ENCODE measurements at places on chromosomes 12 and 14.

DNA sequence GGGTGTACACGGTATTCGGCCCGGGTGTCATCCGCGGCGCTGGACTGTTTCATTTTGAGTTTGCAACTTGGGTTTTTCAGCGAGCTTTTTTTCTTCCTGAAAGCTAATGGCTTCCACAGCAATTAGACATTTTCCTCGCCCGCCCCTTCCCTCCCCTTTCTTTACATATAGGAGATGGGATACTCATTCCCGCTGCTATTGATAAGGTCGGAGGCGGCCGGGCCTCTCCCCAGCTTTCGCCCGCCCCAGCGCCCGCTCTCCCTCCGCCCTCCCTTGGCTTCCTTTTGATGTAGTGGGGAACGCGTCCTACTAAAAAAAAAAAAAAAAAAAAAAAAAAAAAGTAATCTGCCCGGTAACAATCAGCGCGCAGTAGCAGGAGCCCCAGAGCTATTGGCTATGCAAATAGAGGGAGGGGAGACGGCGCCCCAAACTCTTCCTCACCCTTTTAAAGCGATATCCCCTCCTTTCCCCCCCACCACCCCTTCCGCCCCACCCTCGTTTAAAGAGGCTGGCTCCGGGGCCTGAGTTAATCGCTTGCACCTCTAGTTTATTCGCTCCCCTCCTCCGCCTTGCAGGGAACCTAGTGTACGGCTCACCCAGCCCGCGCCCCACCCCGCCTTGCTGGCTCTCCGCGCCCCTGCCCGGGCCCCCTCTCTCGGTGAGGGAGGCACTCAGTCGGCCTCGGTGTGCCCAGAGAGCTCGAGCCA, 1.7 kb upstream of the CCND2 start:
- peak; percentile 65 for DNase-seq

DNA sequence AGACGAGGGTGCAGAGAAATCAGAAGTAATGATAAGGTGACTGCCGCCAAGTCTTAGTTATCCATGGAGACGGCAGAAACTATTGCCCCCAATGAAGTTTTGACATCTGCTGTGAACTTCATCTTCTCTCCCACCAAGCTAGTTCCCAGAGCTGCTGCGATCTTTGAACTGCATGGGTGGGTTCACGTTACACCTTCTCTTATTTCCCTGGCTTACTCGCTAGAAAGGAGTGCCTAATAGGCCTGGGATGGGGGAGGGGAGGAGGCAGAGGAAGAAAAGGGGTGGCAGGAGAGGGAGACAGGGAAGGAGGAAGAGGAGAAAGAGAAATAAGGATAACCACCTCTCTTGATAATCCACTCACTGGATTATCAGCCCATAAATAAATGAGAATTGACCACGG, 157.1 kb downstream of the NTF3 start:
- no peak for DNase-seq

- DNase-seq: no peak
Measured at GRCh38 chr12:107593713-107594381, 91.8 kb upstream of the PWP1 start.

DNA sequence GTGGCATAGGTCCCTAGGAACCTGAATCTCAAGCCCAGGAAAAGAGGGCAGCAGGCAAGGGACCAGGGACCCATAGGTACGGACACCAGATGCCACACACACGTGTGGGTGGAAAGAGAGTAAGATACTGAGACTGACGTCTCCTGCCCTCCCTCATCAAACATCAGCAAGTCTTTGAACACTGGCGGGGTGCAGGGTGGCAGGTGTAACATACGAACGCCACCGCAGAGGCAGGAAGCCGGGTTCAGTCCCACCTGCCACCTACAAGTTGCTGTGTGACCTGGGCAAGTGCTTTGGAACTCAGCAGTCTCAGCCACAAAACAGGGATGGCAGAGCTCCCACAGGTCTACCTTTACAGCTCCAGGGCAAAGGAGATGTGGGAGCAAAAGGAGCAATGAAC, 11.1 kb downstream of the ACTN1 start:
- no peak for DNase-seq

DNA sequence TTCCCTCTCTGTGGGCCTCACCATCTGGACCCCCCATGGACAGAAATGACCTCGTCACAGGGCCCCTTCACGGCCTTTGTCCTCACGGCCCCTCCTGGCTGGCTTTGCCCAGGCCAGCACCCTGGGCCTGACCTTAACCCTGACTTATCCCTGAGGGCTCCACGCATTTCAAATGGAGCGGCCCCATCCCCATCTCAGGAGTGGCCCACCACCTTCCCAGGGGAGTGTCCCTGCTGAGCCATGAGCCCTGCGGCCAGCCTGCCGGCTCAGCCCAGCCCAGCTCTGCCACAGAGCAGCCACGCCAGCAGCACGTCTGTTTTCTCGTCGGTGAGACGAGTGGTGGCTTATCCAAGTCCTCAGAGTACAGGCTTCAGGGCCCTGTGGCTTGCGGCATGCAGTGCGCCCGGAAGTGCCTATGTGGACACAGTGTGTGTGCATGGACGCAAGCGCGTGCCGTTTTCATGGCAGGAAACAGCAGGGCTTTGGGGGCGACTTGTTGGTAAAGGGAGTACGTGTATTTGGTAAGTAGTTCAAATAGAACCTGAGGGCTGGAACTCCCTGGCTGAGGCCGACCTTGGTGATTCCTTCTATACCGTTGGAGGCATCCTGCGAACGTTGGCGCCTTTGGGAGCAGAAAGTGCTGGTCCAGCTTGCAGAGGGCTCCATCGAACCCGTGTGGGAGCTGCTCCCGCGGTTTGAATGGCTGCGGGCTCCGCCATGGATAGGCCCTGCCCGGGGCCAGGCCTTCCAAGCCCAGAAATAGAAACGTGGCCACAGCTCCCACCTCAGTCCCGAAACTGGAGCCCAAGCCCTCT, 52.1 kb downstream of the LRCOL1 start:
- no peak for DNase-seq

GRCh38 chr12:102992297-102992696, 34.8 kb downstream of the ASCL1 start:
- DNase-seq: no peak

DNA sequence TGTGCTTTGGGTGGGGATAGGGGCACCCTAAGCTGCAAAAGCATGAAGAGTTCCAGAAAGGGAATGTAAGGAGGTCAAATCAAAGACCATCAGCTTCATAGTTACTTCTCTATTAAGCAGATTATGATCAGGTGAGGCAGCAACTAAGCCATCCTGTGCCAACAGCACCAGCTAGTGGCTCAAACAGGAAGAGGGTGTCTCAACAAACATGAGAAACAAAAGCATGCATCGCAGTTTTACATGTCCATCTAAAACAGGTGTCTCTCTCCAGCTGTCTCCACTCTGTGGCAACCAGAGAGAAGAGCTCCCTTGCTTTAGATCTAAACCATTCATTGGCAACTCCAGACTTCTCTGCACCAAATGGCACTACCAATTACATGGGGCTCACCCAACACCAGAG, 52.9 kb downstream of the ACTN1 start:
- no peak for DNase-seq

DNA sequence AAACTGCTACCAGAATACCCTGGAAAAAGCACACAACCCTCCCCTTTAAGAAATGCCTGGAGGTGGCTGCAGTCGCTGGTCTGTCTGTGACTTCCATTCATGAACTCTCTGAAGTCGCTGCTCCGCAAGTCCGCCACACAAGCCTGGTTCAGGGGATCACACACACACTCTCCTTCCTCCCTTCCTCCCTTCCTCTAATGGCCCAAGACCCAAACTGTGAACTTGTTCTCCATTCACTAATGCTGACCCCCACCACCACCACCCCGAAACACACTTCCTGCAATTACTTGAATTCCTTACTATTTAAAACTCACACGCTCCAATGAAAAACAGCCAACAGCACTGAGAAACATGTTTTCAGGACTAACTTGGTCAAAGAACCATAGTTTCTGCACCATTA, 1.0 kb upstream of the LMO3 start:
- DNase-seq: no peak

DNA sequence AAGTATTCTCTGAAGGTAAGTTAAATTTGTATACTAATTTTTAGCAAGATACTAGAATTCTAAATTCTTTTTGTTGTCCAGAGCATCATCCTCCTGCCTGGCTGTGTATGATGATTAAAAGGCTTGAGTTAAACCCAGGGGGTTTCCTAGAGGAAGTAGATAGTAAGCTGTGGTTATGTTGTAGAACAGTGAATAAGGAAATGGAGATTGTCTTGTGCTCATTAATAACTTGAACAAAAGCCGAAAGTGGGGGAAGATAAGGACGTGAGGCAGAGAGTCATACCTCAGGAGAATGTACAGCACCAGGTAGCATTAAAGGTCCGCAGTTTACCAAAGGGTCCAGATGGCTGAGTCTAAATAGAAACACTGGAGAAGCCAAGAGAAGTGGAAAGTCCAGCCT, 42.0 kb downstream of the CKB start:
- no peak for DNase-seq

DNA sequence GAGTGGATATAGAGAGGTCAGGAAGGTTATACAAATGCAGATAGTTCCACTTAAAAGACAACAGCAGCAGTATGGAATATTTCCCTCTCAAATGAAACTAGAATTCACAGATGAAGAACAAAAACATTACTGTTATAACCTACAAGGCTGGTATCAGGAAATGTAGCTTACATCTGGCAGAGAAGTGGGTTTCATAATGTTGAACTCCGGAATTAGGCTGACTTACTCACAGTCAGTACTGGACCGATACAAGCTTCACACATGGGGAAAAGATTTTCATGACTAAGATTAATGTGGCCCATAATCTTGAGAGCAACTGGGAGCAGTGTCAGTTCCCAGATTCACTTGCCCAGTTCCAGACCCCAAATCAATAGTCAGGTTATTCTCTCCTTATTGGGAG, 353.9 kb downstream of the DUSP6 start:
- DNase-seq: no peak

GRCh38 chr12:2749580-2749979, 45.2 kb upstream of the FKBP4 start:
- DNase-seq: no peak

DNA sequence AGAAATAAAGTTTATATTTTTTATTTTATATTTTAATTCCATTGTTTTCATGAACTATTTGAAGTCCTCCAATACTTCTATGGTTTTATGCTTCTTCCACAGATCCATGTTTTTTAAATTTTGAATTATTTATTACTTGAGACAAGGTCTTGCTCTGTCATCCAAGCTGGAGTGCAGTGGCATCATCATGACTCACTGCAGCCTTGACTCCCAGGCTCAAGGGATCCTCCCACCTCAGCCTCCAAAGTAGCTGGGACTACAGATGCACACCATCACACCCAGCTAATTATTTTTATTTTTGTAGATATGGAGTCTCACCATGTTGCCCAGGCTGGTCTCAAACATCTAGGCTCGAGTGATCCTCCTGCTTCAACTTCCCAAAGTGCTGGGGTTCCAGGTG, 28.8 kb upstream of the DLGAP5 start:
- DNase-seq: no peak

GRCh38 chr14:69675245-69675583, 63.8 kb downstream of the SUSD6 start:
- DNase-seq: no peak

DNA sequence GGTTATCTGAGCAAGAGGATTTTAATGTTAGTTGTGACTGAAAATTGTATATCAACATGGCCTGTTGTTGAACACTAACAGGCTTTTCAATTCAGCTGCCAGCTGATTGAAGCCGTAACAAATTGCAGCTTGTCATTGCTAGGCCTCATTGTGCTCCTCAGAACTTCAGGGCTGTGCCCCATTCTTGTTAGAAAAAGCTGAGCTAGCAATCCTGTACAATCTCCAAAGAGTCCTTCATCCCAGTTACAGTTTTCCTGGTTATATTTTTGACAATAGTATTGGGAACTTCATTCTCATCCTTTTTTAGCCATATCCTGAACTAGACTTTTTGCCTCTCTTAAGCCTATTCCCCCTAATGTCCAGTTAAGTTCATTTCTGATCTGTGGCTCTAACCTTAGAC, 564.1 kb upstream of the ATXN7L3B start:
- no peak for DNase-seq

GRCh38 chr14:53034688-53035230, 83.9 kb upstream of the FERMT2 start:
- DNase-seq: no peak

- DNase-seq: no peak
Measured at GRCh38 chr12:93653079-93653478, 24.1 kb upstream of the CRADD start.
